ENCODE measurements at places on chromosomes 16 and 17.

GRCh38 chr17:77943971-77944370 lies 14.5 kb upstream of the TNRC6C start:
- peaks cover 5% of the 10 kb centered on the region for H3K4me1 ChIP-seq
- H3K4me3 ChIP-seq, result no peak overlapping the region
- H3K36me3 ChIP-seq, result no peaks in the 10 kb centered on the region
- DNase-seq, result no peak

DNA sequence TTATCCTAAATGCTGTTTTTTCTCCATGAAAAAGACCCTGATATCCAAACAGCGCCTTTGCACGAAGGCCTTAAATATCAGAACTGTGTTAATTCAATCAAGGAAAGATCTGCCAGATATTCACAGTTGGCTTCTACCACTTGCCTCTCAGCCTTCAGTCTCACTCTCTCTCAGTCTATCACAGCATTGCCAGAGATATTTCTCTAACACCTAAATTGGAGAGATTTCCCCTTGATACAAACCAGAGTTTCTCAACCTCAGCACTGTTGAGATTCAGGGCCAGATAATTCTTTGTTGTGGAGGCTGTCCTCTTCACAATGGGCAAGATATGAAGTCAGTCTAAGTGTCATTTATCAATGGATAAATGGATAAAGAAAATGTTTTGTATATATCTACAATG lies 454.1 kb upstream of the MAF start:
- H3K4me3 ChIP-seq, result no peak overlapping the region
- no peaks in the 10 kb centered on the region for H3K4me1 ChIP-seq
- no peaks in the 10 kb centered on the region for H3K36me3 ChIP-seq
- DNase-seq, result no peak

DNA sequence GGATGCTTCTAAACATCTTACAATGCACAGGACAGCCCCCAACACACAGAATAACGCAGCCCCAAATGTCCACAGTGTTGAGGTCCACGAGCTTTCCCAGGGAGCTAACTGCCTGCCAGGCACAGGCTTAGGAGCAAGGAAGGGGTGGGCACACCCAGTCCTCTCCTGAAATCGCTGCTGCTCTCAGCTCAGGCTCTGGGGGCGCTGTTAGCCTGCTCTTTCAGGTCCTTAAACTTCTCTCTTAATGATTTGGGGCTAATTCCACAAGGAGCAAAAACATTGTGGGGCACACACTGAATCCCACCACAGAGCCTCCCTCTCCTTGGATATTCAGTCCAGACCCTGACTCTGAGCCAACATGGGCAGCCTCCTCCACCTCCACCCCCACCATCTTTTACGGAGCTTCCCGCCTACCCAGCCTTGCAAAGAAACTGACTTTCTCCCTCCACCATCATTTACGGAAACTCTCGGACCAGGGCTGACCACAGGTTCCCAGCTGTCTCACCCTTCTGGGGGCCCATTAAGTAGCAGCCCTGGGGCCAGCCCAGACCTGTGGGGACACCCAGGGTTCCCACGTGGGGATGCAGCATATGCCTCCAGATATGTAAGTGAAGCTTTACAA lies 1.1 kb downstream of the CD300H start:
- no peak overlapping the region for H3K27ac ChIP-seq
- peaks cover 8% of the 10 kb centered on the region for H3K4me1 ChIP-seq
- no peak overlapping the region for H3K4me3 ChIP-seq
- no peaks in the 10 kb centered on the region for H3K27me3 ChIP-seq
- DNase-seq, result no peak

GRCh38 chr16:17759451-17760390 lies 289.0 kb upstream of the XYLT1 start:
- H3K36me3 ChIP-seq, result no peaks in the 10 kb centered on the region
- H3K27me3 ChIP-seq, result no peaks in the 10 kb centered on the region
- H3K27ac ChIP-seq, result no peak overlapping the region
- no peaks in the 10 kb centered on the region for H3K4me1 ChIP-seq
- DNase-seq, result no peak

GRCh38 chr17:18332909-18333489 lies 17.9 kb downstream of the SMCR8 start:
- H3K27ac ChIP-seq, result no peak overlapping the region
- H3K4me1 ChIP-seq, result no peaks in the 10 kb centered on the region

Data from lower lobe of right lung (tissue), 2 donors.